ENCODE measurements at places on chromosomes 12 and 14.

DNA sequence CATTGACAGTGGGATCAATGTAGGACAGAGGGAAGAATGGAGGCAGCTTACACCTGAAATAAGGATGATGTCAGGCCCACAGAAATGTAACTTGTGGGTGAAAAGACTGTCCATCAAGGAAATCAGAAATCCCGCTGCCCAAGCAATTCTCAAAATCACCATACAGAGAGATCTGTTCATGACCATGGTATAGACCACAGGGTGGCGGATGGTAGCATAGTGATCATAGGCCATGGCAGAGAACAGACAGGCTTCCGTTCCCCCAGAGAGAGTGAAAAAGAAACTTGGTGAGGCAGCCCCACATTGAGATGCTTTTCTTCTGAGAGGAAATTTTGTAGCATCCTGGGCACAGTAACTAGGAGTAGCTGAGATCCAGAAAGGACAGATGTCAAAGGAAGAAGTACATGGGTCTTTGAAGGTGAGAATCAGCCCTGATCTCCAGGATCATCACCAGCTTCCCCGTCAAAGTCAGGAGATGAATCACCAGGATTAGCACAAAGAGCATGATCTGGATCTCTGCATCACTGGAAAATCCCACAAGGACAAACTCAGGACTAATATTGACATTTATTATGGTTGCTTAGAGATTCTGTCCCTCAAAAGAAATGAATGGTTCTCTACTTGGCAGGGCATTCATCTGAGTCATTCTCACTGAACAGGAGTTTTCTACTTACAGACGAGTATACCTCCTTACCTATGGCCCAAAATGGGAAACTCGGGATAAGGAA is 5.5 kb upstream of the ZNF641 start:
- DNase-seq, result no peak

DNA sequence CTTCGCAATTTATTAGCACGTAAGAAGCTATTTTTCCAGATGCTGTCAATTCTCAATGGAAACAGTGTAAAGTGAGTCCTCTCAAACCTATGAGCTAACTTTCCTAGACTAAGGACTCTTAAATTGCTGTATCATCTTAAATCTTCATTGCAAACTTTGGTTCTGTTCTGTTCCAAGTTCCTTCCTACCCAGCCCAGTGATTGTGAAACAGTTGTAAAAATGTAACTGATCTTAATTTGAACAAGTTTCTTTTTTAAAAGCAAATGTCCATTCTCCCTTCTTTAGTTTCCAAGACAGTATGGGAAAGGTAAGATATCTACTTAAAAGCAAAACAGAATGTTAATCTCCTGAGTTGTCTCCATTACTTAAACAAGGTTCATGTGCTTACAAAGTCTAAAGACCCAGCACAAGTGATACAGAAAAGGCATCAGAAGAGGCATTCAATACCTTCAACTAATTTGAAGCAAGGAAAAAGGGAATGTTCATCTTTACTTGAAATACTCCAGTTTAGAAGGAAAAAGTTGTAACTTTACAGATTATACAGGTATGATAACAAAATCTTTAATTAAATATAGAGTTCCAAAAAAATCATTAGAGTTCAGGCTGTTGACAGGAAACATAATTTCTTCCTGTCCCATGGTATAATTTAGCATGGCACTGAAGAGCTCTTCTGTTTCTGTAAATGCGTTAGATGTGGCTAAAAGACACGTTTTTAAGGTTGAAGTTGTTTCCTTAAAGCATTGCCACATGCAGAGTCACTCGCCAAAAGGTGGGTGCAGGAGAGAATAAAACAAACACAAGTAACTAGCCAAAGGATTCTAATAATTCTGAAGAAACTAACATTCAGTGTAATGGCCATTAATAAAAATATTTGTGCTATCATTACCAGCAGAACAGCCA is 101.5 kb upstream of the USP15 start:
- DNase-seq, result no peak

DNA sequence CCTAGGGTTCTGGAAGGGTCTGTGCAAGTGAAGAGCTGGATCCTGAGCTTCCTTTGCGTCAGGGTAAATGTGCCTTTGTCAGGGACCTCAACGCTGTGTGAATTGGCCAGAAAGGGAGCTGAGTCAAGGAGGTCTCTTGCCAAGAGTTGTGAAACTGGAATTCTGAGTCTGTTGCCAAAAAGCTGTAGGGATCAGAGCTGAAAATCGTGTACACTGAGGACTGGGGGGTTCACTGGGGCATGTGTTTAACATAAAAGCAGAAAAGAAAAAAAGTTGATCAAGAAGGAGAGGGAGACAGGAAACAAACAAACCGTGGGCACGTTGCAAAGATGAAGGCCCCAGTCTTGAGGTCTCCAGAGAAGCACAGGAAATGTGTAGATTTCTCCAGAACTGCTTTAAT is 1081.5 kb downstream of the VRK1 start:
- DNase-seq, result no peak

GRCh38 chr12:102609996-102610395 is 129.6 kb upstream of the IGF1 start:
- no peak for DNase-seq

DNA sequence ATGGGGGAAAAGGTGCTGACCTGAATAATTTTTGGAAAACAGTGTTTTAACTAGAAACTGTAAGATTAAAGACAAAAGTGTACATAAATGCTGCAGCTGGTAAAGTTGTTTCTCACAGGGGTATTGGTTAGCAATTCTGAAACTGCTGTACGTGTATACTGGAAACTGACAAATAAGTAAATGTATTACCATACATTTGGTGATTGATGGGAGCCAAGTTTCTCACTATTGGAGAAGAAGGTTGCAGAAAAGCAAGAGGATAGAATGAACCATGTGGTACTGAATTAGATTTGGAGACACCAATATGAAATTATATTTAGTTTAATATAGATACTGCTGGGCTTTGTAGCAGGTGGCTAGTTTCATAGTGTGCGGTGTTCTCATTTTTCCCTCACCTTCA is 19.6 kb upstream of the FBXO33 start:
- no peak for DNase-seq

DNA sequence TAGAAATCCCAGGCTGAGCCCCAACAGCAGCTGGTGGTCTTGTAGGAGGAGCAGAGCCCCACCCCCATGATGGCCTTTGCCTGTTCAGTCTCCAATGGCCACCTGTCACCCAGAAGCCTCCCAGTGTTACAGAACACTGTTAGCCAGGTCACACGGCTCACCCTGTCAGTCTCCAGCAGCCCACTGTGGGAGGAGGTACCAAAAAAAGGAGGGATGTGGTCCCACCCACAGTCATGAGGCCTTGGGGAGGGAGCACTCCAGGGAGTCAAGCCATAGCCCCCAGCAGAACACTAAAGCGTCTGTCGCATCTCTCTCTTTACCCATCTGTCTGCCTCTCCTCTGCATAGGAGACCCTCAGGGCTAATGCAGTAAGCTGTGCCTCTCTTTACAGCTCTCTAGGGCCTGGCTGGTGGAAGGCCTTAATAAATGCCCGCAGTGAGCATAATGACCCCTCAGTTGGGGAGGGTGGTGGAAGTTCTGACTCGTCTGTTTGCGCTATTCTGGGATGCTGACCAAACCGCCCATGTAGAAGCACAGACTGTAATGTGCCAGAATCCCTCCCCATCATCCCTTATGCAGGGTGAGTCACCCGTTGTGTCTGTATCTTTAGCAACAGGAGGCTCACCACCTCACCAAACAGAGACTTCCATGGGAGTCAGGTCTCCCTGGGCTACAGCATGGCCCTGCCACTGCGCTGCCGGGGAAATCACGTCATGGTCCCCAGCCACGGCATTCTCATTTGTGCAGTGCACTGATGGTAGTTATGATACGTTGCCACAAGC is 14.6 kb downstream of the C14orf132 start:
- no peak for DNase-seq

- no peak for DNase-seq
These were observed 14.1 kb upstream of the TMEM119 start for GRCh38 chr12:108611884-108612415.

DNA sequence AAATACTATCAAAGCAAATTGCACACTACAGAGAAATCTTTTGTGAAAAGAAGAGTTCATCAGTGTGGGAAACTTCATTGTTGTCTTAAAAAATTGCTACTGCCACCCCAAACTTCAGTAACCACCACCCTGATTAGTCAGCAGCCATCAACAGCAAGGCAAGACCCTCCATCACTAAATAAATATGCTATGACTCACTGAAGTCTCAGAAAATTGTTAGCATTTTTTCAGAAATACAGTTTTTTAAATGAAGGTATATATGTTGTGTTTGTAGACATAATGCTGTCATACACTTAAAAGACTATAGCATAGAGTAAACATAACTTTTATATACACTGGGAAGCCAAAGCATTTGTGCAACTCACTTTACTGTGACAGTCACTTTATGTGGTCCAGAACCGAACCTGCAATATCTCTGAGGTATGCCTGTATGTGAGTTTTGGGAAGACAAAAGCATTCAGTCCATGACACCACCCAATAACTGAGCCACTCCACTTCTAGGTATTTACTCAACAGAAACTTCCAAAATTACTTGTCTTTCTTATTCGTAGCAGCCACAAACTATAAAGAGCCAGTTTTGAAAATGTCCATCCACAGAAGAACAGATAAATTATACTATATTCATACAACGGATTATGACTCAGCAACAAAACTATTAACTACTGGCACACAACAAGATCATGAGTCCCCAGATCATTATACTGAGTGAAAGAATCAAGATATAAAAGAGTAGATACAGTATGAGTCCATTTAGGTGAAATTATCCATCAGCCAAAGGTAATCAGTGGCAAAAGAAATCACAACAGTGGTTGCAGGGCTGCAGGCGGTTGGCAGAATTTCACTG is 649.6 kb downstream of the BCL11B start:
- no peak for DNase-seq

DNA sequence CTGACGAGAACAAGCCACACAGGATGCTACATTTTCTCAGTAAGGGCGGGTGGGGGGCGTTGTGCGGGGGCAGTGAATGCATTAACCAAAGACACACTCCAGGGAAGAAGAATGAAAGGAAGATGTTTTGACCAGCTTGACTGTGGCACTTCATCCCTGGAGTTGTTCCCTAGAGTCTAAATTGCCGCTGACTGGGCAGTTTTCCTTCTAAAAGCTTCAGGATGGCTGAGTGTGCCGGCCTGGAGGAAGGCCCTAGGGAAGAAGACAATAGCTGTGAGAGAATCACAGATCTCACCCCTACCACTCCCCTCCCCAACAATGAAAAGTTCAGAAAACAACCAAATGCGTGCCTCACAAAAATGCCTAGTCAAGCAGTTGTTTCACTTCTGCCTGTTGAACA is 67.2 kb downstream of the NKX2-1 start:
- no peak for DNase-seq

GRCh38 chr12:122297494-122297893 is 31.2 kb upstream of the VPS33A start:
- DNase-seq, result no peak

DNA sequence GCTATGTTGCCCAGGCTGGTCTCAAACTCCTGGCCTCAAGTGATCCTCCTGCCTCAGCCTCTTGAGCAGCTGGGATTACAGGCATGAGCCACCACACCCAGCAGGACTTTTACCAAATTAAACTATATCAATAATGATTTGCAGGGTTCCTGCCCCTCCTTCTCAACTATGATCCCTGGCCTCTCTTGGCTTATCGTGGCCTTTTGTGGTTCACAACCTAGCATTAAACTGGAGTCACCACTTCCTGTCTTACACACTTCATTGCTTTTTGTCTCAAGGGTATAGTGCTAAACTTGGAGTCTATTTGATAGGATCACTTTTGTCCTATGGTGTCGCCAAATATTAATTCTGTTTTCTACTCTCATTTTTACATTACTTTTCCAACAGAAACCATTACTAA is 64.5 kb downstream of the SEC23A start:
- no peak for DNase-seq

All from NCI-H748 treated with DMSO at 0.1 percent for 48 hours (cell line).